ENCODE measurements at places on chromosomes 2 and 18.

DNA sequence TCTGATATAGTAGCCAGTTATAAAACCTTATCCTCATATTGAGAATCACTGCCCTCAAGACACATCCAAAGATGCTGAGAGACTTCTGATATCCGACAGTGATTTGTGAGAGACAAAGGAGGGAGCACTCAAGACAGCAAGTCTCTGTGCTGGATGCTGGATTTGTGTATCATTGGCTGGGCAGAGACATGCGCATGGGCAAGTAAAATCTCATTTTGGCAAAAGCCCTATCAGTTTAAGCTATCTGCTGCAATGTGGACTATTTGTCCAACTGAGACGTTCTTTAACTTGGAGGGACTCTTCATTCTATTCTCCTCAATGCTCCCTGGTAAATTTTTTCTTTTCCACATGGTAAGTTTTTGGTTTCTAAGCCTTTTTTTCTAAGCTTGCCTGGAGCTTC lies 107.5 kb downstream of the SS18 start:
- DNase-seq = no peak

DNA sequence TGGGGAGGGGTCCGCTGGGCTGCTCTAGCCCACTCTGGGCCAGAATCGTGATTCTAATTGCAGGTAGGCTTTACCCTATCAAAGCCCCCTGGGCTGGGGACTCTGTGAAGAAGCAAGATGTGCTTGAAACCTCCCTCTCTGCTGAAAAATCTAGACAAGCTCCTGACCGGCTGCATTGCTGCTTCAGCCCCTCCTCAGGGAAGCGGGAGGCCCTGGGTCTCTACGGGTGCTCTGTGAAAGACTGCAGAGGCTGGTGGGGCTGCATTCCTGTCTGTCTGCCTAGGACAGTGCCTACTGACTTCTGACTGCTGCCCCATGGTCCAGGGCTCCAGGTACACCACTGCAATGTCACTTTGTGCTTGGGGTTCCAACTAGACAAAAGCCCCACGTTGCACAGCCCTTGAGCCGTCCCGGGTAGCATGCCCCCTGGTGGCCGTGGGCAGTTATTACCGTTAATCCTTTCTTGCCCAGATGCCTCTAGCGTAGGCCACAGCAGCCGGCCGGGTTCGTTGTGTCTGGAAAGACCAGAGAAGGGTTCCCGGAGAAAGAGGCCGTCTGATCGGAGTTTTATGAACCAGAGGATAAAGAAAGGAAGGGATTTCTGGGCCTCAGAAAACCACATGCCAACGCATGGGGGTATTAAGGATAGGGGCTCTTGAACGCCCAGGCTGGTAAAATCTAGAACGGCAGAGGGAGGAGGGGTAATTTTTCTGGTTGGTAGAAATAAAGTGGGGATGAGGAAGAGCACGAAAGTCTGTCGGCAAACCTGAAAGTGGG lies 15.9 kb upstream of the C1QL2 start:
- no peak for DNase-seq

DNA sequence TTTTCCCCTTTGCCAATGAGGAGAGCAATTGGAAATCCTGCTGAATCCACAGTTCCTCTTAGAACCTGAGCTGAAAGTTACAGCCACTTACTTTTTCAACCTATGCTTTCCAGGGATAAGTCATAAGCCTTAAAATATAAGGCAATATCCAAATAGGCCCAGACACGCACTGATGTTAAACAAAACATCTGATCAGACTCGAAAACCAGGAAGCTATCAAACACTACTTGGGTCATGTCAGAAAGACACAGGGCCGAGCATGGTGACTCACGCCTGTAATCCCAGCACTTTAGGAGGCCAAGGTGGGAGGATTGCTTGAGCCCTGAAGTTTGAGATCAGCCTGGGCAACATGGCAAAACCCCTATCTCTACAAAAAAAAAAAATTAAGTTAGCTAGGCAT lies 192.1 kb downstream of the SP3 start:
- DNase-seq = no peak

- DNase-seq = peak; percentile 66
These were observed 331.6 kb downstream of the KCNS3 start for GRCh38 chr2:18209934-18210639.

DNA sequence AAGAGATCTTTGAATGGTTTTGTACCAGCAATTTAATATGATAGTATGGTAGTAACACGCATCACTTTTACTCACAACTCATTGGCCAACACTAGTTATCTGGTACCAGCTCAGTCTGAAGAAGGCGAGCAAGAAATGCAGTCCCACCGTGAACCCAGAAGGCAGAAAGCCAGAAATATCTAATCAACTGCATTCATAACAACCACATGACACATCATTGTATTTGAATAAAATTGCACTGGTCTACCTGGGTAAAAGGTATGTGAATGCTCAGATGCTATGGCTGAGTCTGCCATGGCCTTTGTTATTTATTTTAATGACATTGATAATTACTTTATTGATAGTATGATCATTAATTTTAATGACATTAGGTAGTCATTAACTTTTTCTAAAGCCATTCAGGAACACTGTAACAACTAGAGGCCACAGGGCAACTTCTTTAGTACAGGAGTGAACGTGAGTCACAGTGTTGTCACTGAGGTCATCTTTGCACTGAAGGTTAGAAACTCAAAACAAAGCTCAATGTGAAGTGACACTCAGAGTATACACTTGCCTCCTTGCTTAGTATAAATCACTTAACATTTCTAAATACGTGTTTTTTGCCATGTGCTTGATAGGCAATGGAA lies 475.6 kb upstream of the TNP1 start:
- DNase-seq = no peak

- peak; percentile 64 for DNase-seq
These were observed 15.4 kb downstream of the DSG2 start for GRCh38 chr18:31513189-31513935.

DNA sequence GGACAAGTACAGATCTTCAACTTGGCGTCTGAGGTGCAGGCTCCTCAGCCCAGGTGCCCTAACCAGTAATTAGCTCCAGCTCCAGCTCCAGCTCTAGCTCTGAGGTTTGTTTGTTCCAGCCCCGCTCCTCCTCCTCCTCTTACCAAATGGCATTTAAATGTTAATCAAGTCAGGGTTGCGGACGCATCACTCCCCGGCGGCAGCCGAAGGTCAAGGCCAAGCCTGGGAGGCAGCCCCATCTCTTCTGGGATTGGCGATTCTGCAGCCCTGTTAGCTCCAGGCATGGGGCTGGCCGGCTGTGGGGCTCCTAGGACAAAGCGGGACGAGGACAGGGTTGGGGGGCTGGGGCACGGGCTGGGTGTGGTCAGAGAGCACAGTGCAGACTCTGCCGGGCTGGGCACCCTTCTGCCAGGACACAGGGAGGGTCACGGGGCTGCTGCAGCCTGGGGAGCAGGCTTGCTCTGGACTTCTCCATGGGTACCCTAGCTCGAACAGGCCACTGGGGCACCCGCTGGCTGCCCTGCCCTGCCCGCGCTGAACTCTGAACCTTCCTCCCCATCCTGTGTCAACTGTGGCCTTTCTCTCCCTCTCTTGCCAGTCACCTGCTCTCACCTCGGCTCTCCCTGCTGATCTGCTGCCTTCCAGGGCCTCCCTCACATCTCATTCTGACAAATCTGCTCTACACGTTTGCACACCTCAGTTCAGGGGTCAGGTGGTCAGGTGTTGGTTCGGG lies 203.3 kb downstream of the CELF4 start:
- no peak for DNase-seq

GRCh38 chr2:97743913-97744312 lies 30.5 kb downstream of the ZAP70 start:
- DNase-seq = no peak

- DNase-seq = no peak
These were observed 68.1 kb downstream of the GNAL start for GRCh38 chr18:11757084-11757590.

- no peak for DNase-seq
These were observed 30.3 kb downstream of the NCL start for GRCh38 chr2:231433990-231434389.

DNA sequence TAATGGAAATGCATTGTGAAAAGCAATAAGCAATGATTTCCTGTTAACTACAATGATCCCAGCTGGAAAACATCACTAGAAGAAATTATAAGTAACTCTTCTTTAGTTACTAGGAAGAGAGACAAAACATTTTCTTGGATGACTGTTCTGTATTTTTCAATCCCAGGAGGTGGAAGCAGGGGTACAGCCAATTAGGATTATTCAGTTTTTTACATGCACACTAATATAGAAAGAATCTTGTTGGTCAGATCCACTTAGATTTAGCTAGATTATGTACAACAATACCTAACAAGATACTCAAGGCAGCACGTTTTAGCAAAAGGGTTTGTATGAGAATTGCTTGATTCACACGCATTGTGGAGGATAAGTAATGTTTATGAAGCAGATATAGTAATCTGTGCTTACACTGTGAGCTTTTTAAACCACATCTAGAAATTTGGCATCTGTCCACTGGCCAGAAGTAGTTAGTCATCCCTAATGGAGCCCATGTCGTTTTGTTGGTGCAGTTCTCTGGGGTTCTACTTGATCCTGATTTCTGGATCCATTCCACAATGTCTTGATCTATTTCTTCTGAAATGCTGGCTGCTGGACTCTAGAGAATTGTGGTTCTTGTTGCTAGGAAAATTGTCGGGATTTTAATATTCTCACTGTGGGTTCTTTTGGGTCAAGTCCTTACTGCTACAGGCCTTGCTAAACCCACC lies 199.7 kb downstream of the ADCYAP1 start:
- peak; percentile 61 for DNase-seq

DNA sequence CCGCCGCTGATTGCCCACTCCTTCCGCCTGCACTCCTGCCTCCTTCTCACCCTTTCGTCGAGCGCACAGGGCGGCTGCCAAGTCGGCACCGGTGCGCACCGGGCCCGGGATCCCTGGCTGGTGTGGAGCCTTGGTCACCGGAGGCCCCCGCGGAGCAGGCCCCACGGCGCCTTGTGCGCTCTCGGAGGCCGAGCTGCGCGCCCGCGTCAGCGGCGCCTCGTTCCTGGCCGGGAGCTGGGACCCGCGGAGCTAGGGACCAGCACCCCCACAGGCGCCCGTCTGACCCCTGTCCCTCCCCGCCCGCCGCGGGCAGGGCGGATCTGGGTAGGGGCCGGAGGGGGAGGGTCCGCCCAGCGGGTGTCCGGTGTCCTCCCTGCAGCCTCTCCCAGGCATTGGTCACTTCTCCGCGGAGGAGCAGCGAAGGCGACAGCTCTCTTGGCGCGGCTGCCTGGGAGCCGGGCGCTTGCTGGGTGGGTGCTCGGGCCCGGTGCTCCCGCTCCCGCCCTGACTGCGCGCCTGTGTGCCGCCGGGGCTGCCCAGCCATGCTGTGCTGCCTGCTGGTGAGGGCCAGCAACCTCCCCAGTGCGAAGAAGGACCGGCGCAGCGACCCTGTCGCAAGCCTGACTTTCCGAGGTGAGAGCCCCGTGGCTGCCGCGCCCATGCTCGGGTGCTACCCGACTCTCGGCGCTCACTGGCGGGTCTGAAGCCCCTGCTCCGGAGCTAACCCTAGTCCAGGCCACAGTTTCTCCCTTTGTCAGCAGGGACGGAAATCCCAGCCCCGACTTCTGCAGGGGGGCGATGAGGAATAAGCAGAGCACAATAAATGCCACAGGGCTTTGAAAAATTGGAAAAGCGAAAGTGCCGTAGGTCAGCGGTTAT lies 13.2 kb downstream of the DYSF start:
- DNase-seq = no peak

DNA sequence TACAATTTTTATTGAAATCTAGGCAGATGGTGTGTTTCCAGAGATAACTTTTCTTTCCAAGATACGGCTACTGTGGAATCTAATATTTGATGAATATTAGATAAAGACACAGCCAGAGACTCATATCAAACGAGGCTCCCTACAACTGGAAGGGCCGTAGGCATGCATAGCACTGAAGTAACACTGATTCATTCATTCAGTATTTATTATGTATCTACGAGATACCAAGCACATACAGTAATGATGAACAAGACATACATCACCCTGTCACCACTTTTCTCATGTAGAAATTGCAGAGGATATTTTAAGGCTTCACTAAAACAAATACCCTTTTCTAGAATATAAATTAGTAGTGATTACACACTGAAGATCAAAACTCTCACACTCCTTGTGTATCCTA lies 74.5 kb downstream of the KCTD18 start:
- DNase-seq = peak; percentile 51

DNA sequence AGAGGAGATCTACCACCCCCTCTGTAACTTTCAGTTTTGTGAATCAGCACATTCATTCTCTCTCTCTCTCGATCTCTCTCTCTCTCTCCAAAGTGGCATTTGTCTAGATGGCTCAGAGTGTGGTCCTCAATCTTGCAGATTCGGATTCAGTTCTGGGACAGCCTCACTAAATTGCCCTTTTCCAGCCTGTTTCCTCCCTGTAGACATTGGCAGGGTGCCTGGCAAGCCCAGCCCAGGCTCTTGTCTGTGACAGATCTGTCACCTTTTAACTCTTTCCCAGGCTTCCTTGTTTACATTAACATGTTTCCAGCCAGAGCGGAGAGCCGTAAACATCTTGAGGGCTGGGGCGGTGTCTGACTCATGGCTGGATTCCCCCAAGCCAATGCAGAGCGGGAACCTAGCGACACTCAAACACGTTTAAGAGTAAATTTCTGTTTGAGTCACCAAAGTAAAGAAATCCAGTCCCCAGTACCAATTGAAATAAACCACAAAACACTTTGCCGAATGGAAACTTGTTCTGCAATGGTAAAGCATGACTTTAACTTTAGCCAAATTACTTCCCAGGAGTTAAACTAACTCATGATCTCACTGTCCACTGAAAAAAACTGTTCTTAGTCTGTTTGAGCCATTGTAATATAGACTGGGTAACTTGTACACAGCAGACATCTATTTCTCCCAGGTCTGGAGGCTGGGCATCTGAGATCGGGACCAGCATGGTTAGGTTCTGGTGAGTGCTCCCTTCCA lies 6.6 kb upstream of the CYP27C1 start:
- no peak for DNase-seq

DNA sequence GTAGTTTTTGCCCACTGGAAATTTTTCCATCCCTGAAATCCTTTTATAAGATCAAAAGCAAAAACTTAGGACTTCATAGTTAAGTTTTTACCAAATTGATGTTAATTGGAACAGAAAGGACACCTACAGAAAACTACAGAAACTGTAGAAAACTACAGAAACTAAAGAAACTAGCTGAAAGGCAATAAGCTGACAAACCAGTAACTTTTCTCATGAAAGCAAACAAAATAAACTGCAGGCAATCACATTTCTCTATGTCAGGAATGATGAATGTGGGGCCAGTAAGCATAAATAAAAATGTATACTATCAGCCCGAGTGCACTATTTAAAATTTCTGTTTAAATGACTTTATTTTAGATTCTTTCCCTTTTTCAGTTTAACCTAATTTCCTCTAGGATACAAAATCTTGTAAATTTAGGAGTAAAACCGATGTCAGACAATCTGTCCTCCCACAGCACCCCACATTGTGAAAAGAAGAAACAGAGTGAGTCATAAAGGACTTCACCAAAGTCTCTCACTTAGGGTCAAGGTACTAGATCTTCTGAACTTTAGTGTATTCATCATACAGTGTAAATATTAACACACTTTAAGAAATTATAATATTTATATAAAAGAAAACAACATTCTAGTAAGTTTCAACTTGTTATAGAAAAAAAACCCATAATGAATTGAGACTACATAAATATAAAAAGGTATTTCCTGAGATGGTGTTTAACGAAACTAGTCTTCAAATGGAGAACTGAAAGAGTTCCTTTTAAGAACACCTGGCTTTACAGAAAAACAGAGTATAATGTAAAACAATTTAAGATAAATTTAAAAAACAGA lies 46.6 kb downstream of the USP40 start:
- no peak for DNase-seq

- DNase-seq = no peak
These were observed 13.7 kb upstream of the TNP1 start for GRCh38 chr2:216873573-216873972.

- peak; percentile 79 for DNase-seq
These were observed 927.0 kb downstream of the DPP10 start for GRCh38 chr2:115369400-115369799.

- no peak for DNase-seq
These were observed 1451.3 kb upstream of the SLC39A10 start for GRCh38 chr2:194205568-194206227.
